ENCODE measurements at places on chromosomes 2 and 18.

- no peak for DNase-seq
Observed at GRCh38 chr2:53438692-53439091, 328.9 kb upstream of the CHAC2 start.

- DNase-seq = no peak
Observed at GRCh38 chr2:231161877-231162329, 36.5 kb upstream of the ARMC9 start.

DNA sequence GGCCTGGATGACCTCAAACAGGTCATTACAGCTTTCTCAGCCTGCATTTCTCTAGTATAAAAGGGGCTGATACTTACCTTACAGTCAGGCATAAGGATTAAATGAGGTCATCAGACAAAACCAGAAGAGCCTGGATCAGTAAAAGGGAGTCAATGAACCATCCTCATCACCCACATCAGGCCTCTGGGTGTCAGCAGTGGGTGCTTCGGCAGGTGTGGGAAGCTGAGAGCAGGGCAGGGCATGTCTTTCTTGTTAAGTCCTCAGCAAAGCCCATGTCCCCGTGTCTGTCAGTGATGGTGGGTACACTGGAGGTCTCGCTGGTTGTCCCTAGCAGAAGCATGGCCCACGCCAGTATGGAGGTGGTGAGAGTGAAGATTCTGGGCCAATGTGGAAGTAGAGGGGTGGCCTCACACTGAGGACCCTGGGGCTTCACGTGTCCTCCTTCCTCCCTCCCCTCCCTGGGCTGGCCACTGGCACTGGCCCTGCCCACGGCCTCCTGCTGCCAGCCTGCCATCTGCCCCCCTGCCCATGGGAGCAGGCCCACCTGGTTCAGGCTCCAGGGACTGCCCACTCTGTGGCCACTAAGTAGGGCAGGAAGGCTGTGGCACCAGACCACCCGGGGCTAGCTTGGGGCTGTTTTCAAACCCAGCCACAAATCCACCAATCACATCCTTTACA is 4.4 kb downstream of the ADRA2B start:
- no peak for DNase-seq

- DNase-seq = peak; percentile 17
Observed at GRCh38 chr18:57561728-57562423, 24.6 kb downstream of the FECH start.

- no peak for DNase-seq
Observed at GRCh38 chr2:197883354-197884032, 79.1 kb downstream of the PLCL1 start.

DNA sequence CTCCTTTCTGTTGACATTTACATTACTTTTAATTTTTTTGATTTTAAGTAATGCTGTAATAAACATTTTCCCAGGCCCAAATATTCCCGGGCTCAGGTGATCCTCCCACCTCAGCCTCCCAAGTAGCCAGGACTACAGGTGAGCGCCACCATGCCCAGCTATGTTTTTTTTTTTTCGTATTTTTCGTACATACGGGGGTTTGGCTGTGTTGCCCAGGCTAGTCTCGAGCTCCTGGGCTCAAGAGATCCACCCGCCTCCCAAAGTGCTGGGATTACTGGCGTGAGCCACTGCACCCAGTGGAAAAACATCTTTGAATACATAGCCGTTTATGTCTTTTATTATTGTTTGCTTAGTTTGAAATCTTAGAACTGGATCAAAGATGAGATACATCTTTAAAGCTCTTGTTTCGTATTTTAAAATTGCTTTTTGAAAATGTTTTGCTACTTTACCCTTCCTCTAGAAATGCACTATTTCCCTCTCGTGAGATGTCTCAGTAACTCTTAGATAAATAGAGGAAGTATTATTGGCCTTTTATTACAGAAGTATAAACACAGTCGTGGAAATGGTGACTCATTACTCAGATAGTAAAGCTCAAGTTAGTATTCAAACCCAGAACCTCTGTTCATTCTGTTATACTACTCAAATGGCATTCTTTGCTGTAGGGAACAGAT is 2.4 kb downstream of the SMCHD1 start:
- peak; percentile 77 for DNase-seq

DNA sequence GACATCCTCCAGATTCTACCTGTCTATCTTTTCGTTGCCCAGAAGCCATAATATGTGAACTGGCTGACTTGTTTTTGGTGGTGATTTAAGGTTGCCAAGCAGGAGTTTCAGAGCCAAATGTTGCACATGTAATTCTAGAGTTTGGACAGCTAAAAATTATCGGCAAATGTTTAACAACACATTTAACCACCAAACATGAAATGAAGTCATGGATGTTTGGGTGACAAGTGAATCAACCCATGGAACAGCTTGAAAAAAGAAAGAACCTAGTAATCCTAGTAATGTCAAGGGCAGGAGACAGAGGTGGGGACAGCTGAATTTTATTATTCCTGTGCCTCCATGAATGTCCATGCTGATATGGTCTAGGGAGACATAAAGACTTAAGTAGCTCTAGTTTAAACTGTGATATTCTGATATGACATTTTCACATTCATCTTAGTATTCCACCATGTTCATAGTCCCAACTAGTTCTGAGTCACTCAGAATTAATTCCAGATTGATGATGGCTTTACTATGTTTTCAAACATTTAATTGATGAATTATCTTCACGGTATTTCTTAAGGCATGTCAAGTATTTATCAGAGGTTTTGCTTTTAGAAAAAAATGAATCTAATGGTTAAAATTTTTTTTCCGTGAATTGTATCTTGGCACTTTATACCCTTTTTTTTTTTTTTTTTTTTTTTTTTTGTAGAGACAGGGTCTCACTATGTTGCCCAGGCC is 101.7 kb downstream of the SOCS6 start:
- DNase-seq = no peak

DNA sequence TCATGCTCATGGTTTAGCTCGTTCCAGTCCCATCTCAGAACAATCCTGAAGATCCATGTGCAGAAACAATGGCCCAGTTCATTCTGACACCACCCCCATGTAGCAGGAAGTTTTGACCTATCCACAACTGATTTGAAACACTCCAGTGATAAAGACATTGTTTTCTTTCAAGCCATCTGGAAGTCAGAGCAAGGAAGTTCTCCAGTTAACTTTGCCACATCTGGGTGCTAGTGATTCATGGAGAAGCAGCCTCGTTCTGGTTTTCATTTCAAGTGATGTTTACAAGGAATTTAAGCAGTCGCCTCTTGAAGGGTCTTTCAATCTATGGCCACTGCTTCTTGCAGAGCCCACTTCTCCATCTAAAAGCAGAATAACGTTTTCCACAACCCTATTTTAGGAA is 36.6 kb upstream of the TWIST2 start:
- DNase-seq = no peak

GRCh38 chr2:121603185-121603584 is 46.1 kb downstream of the CLASP1 start:
- no peak for DNase-seq

GRCh38 chr2:170924969-170925368 is 4.1 kb upstream of the GORASP2 start:
- no peak for DNase-seq

- DNase-seq = no peak
Observed at GRCh38 chr2:120391911-120392665, 46.2 kb downstream of the INHBB start.

GRCh38 chr18:75205514-75206132 is 3.3 kb downstream of the PTGR3 start:
- DNase-seq = no peak

DNA sequence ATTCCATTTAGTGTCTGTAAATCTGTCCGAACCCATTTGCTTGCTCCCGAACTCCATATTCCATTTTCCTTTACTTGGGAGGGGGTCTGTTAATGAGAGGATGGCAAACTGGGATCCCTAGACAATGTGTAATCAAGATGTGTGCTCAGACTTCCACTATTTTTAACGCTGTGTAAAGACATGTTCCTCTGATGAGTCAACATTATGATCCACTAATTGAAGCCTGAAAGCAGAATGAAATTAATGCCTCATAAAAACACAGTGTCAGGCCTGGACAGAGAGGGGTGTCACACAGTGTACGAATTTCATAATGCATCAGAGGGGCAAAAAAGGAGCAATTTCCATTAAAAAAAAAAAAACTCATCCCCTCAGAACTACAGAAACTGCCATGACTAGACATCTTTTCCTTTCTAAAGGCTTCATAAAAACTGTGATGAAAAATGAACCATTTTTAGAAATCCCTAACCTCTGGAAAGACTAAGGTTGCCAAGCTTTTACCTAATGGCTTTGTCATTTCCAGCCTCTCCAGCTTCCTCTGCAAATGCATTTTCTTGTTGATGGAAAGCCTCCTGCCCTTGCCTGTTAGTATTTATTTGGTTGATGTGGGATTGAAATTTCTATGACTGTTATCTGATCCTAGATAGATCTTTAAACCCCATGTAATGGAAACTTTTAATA is 209.2 kb upstream of the DCC start:
- no peak for DNase-seq

GRCh38 chr2:41923156-41923786 is 124.5 kb upstream of the PKDCC start:
- DNase-seq = no peak

DNA sequence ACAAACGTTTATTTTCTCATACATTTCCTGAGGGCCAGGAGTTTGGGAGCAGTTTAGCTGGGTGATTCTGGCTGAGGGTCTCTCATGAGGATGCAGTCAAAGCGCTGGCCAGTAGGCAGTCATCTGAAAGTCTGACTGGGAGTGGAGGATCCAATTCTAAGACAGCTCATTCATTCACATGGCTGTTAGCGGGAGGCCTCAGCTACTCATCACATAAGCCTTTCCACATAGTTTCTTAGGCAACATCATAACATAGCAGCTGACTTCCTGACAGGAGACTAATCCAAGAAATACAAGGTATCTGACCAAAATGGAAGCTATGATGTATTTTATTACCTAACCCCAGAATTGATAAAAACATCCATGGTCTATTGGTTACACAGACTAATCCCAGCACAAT is 2.9 kb upstream of the MRPL44 start:
- DNase-seq = no peak

- DNase-seq = no peak
Observed at GRCh38 chr2:140247451-140248195, 1467.4 kb upstream of the NXPH2 start.

DNA sequence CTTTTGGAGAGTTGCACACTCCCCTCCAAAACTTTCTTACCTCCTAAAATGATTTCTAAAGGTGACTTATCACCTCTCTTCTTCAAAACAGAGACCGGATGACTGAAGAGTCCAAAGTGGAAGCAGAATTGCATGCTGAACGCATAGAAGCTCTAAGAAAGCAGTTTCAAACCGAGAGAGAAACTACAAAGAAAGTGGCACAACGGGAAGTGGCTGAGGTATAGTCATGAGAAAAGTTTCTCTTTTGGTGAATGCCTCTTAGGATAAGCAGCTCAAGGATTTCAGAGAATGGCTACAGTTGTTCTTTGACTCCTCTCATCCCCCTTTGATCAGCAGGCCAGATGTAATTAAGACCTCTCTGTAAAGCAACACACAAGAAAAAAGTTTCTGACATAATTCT is 73.6 kb downstream of the GTF3C3 start:
- DNase-seq = no peak

DNA sequence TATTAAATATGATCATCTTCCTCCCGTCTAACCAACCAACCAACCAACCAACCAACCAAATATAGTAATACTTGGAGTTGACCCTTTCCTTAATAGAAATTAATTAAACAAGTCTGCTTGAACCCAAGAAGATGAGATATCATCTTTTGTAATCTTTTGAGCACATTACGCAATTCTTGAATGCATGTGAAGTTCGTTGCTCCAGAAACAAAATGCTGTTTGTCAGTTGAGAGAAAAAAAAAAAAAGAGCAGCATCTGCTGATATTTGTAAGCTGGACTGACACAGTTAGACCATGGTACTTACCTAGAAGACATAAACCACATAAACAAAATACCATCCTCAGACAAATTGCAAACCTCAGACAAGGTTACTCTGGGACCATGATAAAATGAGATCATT is 9.2 kb upstream of the SERPINB2 start:
- DNase-seq = no peak

DNA sequence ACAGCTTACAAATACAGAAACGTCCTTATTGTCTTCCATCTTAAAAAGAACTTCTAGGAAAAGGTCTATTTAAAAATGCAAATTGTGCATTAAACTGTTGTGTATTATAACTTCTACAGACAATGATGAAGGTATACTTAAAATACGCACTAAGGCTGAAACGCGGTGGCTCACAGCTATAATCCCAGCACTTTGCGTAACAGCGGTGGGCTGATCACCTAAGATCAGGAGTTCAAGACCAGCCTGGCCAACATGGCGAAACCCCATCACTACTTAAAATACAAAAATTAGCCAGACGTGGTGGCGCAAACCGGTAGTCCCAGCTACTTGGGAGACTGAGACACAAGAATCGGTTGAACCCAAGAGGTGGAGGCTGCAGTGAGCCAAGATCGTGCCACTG is 4.9 kb downstream of the CUL3 start:
- no peak for DNase-seq

GRCh38 chr18:78999939-79000338 is 20.3 kb downstream of the SALL3 start:
- DNase-seq = no peak

- peak; percentile 95 for DNase-seq
Observed at GRCh38 chr18:76553715-76554546, 58.9 kb upstream of the ZNF516 start.

GRCh38 chr2:240916571-240917008 is 10.5 kb downstream of the CROCC2 start:
- no peak for DNase-seq

- DNase-seq = no peak
Observed at GRCh38 chr2:145739681-145740080, 1219.8 kb upstream of the ZEB2 start.

GRCh38 chr2:118371515-118371914 is 283.2 kb downstream of the INSIG2 start:
- DNase-seq = no peak

- DNase-seq = no peak
Observed at GRCh38 chr2:165793779-165794535, at the start of gene GALNT3. GALNT3 (minus strand) TSS chr2:165794247; CDS start chr2:165770700, 23,547 bp downstream.

- DNase-seq = no peak
Observed at GRCh38 chr2:230383453-230383852, 32.5 kb upstream of the SP100 start.

DNA sequence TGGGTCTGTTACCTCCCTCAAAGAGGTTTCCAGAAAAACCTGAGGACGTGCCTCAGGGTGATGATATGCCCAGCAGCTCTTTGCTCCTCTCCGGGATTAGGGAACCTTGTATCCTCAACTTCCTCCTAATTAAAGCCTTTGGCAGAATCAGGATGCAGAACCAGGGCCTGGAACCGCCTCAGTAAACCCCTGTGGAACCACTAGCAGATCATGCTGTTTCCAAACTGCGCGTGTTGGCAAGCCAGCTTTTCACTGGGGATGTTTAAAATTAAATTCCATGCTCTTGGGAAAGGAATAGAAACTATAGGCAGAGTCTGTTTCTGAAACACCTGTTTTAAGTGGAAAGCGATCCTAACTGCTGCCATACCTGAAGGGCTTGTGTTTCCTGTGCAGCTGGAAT is 26.4 kb downstream of the CRIM1 start:
- DNase-seq = no peak

DNA sequence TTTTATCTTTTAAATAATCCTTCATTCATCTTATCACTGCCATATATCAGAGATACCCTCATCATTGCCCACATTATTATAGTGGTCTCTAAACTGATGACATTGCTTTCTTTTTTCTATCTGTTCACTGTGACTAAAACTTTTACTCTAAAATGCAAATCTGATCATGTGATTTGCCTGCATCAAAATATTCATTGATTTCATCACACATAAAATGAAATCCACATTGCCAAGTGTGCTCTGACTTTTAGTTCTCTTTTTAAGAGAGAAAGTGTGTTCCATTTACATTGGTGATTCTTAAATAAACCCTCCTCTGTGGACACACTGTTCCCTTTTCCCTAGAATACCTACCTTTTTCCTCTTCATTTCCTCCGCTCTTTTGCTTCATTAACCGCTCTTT is 7.5 kb downstream of the REL start:
- DNase-seq = no peak

Measured in GF-D8 (cell line).